ENCODE measurements at places on chromosomes 4 and X.

- no peak for DNase-seq
Observed at GRCh38 chrX:39262641-39263040, 461.4 kb downstream of the MID1IP1 start.

- DNase-seq, result no peak
Observed at GRCh38 chr4:162836773-162837172, 329.9 kb downstream of the NAF1 start.

DNA sequence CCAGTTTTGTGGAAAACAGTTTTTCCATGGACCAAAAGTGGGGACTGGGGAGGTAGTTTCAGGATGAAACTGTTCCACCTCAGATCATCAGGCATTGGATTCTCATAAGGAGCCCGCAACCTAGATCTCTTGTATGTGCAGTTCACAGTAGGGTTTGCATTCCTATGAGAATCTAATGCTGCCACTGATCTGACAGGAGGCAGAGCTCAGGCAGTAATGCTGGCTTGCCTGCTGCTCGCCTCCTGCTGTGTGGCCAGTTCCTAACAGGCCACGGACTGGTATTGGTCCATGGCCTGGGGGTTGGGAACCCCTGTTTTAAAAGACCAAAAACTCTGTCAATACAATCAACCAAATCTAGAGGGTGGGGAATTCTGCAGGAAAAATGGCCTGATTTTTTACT, 100.0 kb upstream of the EOLA2 start:
- DNase-seq, result no peak

DNA sequence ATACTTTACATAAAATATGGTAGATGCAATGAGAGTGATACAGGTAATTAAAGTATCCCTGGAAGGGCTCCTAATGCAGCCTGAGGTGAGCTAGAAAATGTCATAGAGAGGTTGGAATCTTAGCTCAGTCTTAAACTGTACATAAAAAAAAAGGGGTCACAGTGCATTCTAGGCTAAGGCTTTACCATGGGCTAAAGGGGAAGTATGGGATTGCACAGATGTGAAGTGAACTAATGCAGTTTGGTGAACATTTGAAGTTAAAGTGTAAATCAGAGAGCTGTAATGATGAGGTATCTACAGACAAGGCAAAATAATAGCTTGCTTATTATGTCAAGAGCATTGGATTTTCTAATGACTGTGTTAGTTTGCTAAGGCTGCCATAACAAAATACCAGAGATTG, 405.9 kb downstream of the ADGRL3 start:
- DNase-seq, result no peak

Data from activated T-cell treated with anti-CD3 and anti-CD28 coated beads for 24 hours (primary cell).